ENCODE measurements at places on chromosomes 5 and 9.

DNA sequence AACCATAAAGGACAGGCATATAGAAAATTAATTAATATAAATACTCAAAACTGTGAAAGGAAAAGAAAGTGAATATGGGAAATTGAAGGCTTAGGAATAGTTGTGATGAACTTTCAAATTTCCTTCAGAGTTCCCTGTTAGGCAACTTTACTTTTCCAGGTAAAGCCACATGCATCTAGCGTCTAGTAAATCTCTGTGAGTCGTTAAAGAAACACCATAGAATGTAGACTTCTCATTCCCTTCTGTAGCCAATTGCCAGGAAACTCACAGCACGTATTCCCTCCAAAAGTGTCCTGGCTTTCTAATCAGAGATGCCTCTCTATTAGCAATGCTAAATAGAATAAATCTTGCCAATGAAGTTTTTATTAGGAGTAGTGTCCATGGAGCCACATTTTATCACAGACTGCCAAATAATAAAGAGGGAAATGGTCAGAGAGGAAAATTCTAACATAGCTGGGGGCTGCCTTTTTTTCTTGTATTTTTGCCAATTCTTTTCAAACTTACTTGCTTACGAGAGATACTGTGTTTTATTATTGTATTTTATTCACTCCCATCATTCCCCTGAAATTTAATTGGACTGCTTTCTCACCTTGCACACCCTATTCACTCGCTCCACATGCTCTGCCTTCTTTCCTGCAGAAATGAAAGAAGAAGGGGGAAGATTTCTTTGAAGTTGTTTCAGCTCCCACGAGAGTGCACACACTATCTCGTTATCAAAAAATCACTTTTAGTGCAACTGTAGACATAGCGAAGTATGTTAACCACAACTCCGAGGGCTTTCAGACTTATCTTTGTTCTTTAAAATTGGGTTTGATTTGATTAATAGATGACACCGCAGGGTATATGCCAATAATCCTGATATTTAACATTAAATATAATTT lies 439.0 kb downstream of the CSNK1G3 start:
- no peak for DNase-seq

- peak; percentile 73 for DNase-seq
Observed at GRCh38 chr5:142324136-142324870, 518 bp downstream of the SPRY4 start.

DNA sequence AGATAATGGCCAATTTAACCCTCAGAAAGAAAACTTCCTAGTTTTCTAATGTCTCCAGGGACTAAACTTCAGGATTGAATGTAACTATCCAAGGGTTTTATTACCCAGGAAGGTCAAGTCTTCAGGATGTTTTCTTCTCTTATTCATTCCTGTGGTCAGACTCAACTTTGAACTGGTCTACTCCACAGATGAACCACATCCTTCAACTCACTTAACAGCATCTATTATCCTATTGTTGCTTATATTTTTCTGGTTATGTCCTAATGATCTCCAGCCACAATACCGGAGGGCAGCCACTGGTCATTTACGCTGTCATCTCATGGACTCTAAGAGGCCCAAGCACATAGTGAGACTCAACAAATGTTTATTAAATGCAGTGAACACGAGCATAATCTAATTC lies 47.2 kb upstream of the LIFR start:
- DNase-seq: no peak

DNA sequence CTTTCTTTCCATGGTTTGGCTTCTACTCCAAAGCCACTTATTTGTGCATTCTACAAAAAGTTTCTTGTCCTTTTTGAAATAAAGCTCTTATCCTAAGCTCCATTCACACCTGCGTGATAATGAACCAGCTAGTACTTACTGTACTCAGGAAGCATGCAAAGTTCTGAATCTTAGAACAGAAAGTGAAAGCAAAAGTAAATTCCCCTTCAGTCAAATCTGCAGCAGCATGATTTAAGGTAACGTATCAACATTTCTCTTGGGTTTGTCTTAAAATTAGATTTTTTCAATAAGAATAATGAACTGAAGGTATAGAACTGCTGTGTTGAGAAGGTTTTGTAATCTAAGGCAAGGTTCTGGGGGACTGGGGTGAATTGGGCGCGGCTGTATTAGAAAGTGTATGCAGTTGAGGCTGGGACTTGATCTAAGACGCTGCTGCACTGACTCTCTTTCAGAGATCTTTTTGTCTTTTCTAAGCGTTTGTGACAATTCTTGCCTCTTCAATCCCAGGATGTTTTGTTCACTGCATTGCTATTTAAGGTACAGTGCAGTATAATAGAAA lies at the start of gene ERAP2:
ERAP2 (plus strand) TSS at position 209 of the 559 bp plus-strand sequence. CDS start 3,186 bp downstream, outside the sequence.
- DNase-seq: no peak

DNA sequence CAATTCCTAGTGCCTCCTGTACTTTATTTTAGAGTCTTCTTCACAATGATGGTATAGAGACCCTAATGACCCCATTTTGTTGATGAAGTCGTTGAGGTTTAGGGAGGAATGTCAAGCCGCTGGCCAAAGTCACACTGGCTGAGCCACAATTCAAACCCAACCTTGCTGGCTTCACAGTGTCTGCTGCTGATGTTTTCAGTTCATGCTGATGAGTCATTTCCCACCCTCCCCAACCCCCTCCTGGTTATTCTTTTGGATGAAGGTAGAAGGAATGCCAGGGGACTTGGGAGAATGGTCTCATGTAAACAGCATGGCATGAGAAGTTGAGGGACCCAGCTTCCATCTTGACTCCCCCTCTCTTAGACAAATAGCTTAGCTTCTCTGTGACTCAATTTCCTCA lies 68.6 kb downstream of the TMEM252 start:
- DNase-seq: no peak

Data from upper lobe of right lung (tissue), 1 donor.